ENCODE measurements at places on chromosomes 4 and X.

DNA sequence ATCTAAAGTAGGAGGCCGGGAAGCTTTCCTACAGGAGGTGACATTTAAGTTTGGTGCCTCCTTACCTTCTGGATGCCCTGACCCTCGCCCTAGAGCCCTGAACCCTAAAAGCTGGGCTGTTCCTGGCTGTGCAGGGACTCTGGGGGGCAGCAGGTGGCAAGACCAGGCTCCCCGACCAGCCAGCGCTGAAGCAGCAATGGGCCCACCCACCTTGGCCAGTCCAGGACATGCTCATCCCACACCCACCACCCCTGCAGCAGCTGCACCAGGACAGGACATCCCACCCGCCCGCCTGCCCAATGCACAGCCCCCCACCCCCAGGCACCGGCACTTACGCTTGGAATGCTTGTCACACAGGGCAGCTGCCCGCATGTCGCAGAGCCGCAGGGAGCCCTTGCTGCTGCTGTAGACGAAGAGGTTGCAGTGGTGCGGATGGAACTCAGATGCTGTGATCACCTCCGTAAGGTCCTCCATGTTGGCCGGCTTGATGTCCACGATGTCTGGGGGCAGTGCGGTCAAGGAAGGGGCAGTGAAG lies 77.9 kb downstream of the WFS1 start:
- DNase-seq, result no peak

GRCh38 chr4:156775813-156776212 lies 195.8 kb downstream of the PDGFC start:
- DNase-seq, result no peak

- no peak for DNase-seq
Measured at GRCh38 chrX:44536198-44536597, 6.5 kb downstream of the FUNDC1 start.

DNA sequence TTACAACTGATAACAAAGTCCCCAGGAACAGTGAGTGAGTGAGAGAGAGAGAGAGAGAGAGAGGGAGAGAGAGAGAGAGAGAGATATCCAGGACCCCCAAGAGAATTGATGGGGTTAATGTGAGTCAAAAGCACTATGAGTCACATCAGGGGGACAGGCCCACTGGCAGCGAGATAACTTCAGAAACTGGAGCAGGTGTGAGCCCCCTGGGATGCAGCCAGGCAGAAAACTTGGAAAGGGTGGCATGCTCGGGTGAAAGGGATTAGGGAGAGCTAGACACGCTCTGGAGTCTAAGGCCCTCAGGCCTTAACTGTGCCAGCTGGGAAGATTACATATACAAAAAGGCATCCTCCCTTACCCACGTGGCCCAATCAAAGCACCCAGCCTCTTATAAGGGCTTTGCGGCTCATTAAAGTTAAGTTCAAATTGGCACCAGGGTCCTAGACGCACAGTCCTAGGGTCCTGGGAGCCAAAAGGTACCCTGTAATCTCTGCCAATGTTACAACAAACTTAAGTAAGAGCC lies 841 bp downstream of the ACOT9 start:
- no peak for DNase-seq

DNA sequence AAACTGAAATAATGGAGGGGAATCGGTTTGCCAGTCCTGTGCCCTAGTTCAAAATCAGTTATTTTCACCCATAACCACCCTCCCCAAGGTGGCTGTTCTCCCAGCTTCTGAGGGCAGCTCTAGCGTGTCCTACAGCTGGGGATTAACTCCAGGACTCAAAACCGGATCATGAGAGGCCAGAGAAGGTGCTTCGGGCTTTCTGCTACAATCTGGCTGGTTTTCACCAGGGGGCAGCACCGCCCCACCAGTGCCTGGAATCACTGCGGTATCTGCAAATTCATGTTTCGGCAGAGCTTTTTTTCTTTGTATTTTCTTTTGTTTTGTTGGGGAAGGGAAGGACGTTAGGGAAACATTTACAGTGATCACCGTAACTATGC lies 28.4 kb downstream of the PDHA1 start:
- peak; percentile 24 for DNase-seq

GRCh38 chr4:26583538-26583864 lies 383 bp upstream of the TBC1D19 start:
- DNase-seq, result no peak

DNA sequence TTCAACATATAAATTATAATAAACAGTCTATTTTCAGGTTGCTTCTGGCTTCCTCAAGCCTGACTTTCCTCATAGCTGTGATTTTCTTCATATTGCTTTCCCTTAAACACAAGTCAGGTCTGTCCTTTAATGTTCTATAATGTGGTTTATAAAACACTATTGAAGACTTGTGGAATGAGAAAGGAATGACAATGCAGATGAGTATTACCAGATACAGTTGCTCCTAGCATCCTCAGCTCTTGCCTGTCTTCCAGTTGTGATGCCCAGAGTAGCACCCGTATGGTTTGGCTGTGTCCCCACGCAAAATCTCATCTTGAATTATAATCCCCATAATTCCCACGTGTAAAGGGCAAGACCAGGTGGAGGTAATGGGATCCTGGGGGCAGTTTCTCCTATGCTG lies 265.7 kb upstream of the BOD1L1 start:
- no peak for DNase-seq

- DNase-seq, result no peak
Measured at GRCh38 chr4:142607976-142608375, 238.1 kb downstream of the INPP4B start.

GRCh38 chr4:143375326-143376073 lies 38.8 kb downstream of the GAB1 start:
- no peak for DNase-seq

- DNase-seq, result no peak
Measured at GRCh38 chr4:26050671-26051070, 136.7 kb downstream of the SMIM20 start.

GRCh38 chr4:26020881-26021280 lies 106.9 kb downstream of the SMIM20 start:
- DNase-seq, result peak; percentile 18

DNA sequence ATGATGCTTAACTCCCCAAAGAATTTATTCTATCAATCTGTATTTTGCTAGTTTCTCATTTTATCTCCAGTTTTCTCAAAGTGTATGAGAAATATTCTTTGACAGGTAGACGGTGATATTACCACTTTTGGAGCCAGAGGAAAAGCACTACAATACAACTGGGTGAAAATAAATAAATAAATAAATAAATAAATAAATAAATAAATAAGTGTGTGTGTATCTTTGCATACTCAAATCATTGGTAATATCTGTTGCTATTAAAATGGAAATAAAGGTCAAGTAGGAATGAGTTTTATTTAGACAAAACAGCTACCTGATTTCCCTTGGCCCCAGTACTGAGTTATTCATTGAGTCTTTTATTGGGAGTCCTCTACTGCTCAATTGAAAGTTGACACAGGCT lies 114.3 kb downstream of the RBMX2 start:
- DNase-seq, result no peak
